Stimulated activated CD8-positive, alpha-beta memory T cell treated with anti-CD3 and anti-CD28 coated beads, Interleukin-7, amount 100 ng/mL, for 1 hour (primary cell): ENCODE measurements at places on chromosomes 12 and 14.

DNA sequence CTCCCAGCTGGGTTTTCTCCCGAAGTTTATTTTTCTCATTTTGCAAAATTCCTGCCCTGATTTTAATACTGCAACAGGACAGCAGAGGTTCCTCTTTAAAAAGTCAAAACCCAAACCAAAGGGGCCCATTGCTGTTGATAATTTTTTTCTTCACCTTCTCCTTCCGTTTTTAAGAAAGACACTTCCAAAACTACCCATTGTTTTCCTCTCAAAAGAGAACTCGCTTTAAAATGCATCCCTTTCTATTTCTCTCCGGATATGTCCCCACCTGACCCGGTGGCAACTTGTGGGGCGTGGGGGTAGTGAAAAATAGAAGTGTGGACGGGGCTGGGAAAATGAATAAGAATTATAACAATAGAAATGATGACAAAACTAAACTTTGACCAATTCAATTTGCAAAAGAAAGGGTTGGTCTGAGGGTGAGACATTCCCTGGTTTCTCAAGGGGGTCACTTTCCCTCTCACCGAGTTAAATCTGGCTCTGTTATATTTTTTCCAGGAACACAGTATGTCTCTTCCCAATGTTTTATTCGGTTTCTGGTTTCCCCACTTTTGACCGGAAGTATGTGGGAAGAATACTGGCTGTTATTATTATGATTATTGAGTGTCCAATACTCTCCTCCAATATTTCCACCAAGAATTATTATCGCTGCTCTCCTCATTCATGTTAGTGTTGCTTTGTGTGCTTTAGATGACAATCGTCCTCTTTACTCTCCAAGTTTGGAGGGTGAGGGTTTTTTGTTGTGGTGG, 4.1 kb upstream of the TBX5 start:
- DNase-seq, result no peak

GRCh38 chr14:76710056-76711010, 50.9 kb upstream of the VASH1 start:
- no peak for DNase-seq

GRCh38 chr14:22900081-22900799, 17.2 kb downstream of the REM2 start:
- peak; percentile 7 for DNase-seq

- no peak for DNase-seq
These were observed 41.3 kb downstream of the EGLN3 start for GRCh38 chr14:33909380-33910084.

DNA sequence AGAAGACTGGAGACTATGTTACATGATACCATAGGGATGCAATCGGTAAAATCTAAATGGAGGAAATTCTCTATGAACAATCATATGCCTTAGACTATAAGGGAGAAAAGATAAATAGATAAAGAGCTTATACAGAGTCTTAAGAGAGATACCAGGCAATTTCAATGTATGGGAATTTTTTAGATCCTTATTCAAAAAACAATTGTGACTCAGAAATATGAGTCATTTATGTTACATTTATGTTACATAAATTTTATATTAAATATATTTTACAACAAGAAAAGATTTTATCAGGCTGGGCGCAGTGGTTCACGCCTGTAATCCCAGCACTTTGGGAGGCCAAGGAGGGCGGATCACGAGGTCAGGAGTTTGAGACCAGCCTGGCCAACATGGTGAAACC, 36.5 kb upstream of the PSMA6 start:
- no peak for DNase-seq

GRCh38 chr14:34926552-34926951, 51.4 kb upstream of the BAZ1A start:
- no peak for DNase-seq

GRCh38 chr12:71708658-71709057, 22.8 kb downstream of the TMEM19 start:
- no peak for DNase-seq

- DNase-seq, result no peak
These were observed 521 bp upstream of the PCED1B start for GRCh38 chr12:47078733-47079467.

GRCh38 chr12:65300679-65301349, 22.3 kb downstream of the MSRB3 start:
- no peak for DNase-seq

DNA sequence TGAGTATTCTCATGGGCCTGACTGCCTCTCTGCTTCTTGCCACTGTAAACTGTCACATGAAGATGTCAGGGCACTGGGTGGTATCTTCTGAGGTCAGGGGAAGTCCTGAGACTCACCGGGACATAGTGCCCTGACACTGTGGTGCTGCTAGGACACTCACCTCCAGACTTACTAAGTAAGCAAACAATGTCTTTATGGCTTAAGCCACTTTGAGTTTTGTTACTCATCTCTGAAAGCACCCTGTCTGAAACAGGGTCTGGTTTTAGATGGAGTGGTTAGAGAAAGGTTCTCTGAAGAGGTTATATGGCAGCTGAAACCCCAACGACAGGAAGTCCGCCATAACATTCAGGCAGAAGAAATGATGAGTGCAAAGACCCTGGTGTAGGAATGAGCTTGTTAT, 22.7 kb downstream of the GPR19 start:
- DNase-seq, result no peak

- DNase-seq, result no peak
These were observed 92.5 kb downstream of the FBXL14 start for GRCh38 chr12:1501695-1502378.

DNA sequence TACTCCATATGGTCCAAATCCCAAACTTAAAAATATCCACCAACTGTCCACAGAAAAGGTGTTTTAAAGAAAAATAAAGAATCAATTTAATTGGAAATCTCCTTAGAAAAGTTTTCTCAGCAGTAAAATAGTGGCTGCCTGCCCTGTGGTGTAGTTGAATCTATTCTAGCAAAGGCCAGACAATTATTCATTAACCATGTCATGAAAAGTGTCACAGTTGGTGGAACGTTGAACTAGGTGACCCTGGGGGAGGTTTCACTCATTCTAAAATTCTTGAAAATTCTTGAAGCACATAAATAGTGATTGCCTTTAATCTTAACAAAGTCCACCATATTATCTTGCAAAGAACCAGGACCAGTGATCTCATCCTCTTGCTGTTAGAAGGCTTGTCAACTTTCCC, 78.4 kb upstream of the GZMB start:
- DNase-seq, result no peak

- DNase-seq, result no peak
These were observed 11.7 kb downstream of the FAM181A start for GRCh38 chr14:93938751-93939303.

GRCh38 chr14:64053694-64054669, 201.2 kb downstream of the SYNE2 start:
- DNase-seq, result no peak

GRCh38 chr12:50505675-50506530, 1.1 kb downstream of the DIP2B start:
- DNase-seq, result no peak

DNA sequence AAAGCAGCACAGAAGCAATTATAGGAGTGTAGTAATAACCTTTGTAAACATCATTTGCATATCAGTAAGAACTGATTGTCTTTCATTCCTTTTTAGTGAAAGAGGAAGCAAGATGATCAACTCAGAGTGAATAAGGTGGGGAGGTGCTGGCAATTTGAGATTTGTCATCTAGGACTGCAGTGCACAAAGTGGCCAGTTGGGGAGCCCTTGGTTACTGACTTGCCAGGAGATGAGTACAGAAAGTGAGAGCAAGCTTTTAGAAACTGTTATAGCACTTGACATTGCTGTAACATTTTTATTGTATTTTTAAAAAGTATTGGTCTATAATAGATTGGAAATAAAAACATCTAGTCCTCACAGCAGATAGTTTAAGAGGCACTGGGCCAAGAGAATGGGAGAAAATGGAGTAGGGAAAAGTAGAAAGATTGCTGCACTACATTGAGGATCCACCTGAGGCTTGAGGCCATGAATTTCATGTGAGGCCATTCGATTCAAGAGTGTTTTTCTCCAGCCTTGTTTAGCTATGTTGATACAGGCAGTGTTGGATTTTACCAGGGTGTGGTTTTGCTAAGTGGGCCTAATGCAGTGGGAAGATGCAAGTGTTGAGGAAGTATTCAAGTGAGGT, 98.2 kb downstream of the SNAPC1 start:
- peak; percentile 14 for DNase-seq

DNA sequence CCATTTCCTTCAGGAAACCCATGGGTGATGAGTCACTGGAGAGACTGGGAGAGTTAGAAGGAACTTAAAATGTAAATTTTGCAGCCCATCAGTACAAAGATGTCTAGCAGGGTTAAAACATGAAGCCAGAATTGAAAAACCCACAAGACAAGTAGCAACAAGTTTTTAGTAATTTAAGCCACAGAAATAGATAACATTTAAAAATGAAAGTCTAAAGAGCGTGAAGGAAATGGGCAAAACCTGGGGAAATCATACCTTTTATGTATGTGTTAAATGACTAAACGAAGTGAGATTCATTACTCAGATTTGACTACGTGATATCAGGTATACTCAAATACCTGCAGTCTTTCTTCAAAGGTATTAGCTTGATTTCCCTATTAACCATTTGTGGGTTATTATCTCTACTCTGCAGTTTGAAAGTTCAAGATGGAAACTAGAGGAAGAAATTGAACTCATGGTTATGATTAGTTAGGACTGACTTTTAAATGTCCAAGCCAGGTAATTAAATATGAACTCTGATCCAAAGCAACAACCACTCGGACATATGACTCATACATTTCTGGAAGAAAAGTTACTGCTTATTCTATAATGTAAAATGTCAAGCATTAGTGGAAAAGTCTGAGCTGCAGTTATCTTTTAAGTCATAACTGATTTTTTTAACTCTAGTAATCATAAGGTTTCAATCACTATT, 84.1 kb downstream of the ITPR2 start:
- DNase-seq, result no peak

DNA sequence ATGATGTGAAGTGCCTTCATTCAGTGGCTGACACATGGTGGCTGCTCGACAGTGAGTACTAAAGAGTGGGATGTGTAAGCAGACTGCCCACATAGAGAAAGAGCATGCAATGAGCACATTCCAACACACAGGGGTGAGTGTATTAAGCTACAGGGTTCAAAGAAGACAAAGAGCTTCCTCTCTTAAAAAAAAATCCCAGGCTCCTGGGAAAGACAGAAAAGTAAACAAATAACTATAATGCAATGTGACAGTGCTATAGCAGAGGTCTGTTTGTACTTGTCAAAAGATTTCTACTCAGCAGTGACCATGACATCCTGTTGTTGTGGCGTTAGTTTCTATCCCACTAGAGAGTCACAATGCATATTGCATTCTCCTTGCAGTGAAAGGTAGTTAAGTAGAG, 12.4 kb upstream of the PCNX1 start:
- no peak for DNase-seq

DNA sequence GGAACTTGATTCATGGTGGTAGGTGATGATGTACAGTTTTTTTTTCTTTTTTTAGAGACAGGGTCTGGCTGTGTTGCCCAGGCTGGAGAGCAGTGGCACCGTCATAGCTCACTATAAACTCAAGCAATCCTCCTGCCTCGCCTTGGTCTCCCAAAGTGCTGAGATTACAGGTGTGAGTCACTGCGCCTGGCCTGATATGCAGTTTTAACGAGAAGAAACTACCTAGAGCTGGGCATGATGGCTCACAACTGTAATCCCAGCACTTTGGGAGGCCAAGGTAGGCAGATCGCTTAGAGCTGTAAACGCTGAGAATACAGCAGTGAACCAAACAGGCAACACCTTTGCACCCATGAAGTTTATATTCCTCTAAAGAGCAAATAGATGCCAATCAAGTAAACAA, 13.0 kb upstream of the VPS37B start:
- no peak for DNase-seq

- no peak for DNase-seq
These were observed 9.6 kb downstream of the RIOX1 start for GRCh38 chr14:73500360-73500759.

DNA sequence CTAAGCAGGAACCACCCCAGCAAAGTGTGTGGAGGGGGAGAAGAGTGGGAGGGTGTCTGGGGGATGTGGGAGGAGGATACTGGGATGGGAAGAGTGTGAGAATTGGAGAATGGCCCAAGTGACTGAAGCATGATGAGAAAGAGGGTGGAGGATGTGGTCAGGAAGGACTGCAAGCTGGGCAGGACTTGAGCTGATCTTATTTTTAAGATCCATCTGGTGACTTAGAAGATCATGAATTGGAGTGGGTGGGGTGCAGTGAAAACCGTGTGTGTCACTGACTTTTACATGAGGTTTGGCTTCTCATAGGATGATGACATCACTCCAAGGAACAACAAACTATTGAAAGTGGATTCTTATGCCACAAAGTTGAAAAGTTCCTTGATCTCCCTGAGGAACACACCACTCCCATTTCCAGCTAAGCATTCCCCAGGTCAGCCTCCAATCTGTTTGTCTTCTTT, 287.5 kb downstream of the GALC start:
- no peak for DNase-seq

GRCh38 chr14:34120185-34120977, 169.5 kb upstream of the EGLN3 start:
- no peak for DNase-seq

GRCh38 chr14:64233531-64234190, 60.5 kb downstream of the ESR2 start:
- no peak for DNase-seq

DNA sequence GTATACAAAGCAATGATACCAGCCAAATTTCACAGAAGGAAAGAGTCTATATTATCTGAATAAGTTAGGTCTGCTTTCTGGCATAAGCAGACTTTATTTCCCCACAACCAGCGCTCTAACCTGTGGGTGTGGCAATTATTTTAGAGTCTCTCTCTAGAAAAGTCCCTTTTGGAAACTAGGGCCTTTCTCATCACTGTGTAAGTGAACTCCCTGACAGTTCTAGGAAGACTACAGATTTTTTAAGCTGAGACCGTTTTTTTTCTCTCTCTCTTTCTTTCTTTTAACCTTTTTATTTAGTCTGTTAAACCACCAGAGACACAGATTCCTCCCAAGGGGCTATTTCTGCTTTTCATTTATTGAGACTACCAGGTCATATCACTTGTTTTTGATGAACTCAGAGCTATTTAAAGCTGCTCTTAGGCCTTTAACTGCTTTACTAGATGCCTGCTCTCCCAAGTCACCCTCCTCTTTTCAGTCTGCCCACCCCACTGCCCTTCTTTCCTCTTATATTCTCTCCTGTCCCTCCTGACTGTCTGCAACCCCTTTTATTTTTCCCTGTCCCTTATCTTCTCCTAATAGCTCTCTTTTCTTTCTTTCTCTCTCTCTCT, 69.2 kb upstream of the ARHGAP5 start:
- DNase-seq, result no peak

- DNase-seq, result no peak
These were observed 171.6 kb upstream of the PTPRQ start for GRCh38 chr12:80272387-80272915.

- no peak for DNase-seq
These were observed 31.2 kb upstream of the VASH1 start for GRCh38 chr14:76729953-76730505.
